Stimulated activated CD4-positive, alpha-beta T cell treated with anti-CD3 and anti-CD28 coated beads, TNF-alpha, amount 100 ng/mL, for 1 hour (primary cell): ENCODE measurements at places on chromosomes 7 and 10.

GRCh38 chr10:94343151-94343550 lies 19.6 kb downstream of the NOC3L start:
- no peak for DNase-seq

- DNase-seq, result peak; percentile 3
Measured at GRCh38 chr7:151992375-151992774, 33.1 kb upstream of the GALNT11 start.

DNA sequence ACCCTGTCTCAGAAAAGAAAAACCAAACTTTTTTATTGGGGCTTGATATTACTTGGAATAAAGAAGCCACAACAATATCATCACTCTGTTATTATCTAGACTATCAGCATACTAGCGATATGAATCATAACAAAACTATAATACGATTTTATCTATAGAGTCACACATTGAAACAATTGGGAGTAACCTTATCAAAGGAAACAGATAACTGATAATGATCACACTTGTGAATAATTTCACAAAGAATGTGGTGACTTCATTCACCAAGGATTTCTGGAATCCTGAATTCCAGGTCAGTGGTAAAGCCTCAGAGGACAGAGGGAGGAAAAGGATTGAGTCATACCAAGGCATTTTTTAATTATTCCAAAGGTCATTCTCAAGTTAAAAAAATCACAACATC lies 32.1 kb upstream of the NMT2 start:
- DNase-seq, result no peak

DNA sequence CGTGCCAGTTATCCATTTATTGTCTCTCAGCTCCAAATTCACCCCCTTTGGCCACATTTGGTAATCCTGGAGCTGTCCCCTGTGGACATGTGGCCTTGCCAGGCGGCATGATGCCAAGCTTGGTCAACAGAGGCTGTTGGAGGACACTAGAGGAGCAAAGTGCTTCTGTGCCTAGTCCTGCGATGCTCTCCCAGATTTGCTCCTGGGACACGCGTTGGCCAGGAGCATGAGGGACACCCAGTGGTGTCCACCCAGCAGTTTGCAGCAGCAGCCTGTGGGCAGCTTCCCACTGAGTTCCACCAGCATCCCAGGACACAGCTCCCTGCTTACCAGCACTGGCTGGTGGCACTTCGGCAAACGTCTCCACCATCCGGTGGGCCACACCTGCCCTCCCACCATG lies 55.5 kb upstream of the STEAP1B start:
- DNase-seq, result no peak

GRCh38 chr7:120254845-120255244 lies 18.1 kb upstream of the KCND2 start:
- no peak for DNase-seq

GRCh38 chr7:7792056-7792455 lies 73.6 kb upstream of the RPA3 start:
- DNase-seq, result no peak

GRCh38 chr7:70631718-70632117 lies 500.2 kb upstream of the GALNT17 start:
- no peak for DNase-seq

DNA sequence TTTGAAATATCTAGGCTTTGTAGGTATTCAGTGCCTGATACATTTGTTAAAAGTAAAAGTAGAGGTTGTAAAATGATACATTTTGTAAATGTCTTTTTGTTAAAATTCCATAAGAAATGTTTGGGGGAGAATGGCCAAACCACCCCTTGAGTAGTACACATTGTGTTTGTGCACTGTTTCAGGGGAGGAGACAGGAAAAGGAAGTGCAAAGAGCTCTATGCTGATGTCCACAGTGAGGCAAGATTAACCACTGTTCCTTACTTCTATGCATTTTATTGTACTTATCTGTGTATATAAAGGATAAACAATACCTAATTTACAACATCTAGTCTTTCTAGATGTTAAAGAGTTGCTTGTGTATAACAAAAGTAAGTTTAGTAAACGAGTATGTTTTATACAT lies 7.4 kb upstream of the CYCS start:
- no peak for DNase-seq

- no peak for DNase-seq
Measured at GRCh38 chr10:86759073-86759672, 2.8 kb downstream of the BMPR1A start.

- DNase-seq, result no peak
Measured at GRCh38 chr10:89710753-89711152, 9.4 kb downstream of the KIF20B start.

- no peak for DNase-seq
Measured at GRCh38 chr7:42457663-42458062, 220.7 kb upstream of the GLI3 start.

DNA sequence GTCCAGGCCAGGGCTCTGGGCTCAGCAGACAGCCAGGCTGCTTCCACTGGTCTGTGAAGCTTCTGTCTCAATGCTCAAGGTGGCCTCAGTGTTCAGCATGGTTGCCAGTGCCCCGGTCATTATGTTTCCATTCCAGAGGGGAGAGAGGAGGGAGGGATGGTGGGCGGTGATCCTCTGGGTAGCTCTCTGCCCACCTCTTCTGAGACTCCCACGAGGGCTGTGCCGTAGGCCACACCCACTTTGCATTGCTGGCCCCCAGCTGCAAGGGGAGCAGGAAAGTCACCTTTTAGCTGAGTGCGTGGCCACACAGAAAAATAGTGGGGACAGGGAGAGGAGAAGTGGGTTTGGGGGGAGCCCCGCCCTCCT lies 42.5 kb downstream of the FOXK1 start:
- no peak for DNase-seq

DNA sequence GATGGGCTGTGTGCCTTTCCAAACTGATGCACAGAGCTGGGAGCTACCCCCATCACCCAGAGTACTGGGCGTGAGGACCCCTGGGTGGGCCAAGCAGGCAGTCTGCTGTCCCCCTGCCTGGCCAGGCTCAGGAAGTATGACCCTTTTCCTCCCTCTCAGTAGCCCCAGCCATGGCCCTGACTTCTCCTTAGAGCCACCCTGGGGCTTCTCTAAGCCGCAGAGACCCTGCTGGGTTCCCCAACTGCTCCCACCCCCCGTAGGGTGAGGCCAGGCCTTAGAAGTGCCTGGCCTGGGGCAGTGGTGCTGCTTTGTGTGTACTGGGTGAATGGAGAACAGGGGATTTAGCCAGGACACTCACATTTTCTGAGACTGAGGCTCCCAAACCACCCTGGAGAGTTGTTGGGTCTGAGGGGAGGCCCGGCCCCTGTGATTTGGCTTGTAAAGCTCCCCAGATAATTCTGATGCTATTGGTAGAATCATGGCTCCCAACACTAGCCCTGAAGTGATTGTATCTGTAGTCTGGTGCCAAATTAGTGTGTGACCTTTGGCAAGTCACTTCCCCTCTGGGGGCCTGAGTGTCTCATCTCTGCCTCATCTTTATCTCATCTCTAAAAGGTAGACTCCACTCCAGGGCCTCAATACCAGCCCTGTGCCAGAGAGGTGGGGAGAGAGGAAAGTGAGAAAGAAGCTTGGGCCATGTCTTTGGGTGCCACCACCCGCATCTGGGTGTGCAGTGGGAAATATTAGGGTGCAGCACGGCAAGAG lies 99.7 kb upstream of the PPIF start:
- DNase-seq, result no peak

GRCh38 chr7:41817386-41817785 lies 114.5 kb upstream of the INHBA start:
- no peak for DNase-seq

DNA sequence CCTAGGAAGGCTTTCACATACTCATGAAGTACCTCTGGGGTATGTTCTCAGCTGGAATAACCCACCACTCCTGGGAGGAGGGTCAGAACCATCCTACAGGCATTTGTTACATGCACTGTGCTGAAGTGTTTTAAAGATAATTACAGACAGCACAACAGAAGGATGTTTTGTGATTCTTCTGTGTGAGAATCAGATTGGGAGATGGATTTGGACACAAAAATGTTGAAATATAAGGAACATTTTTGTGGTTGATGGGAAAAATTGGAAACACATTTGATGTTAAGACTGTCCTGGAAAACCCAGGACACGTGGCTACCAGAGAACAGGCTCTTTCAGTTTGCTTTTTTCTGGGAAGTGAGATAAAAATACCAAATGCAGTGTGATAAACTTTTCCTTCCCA lies 61.4 kb downstream of the BICC1 start:
- DNase-seq, result no peak

GRCh38 chr10:26044141-26044749 lies 110.2 kb downstream of the MYO3A start:
- no peak for DNase-seq

- no peak for DNase-seq
Measured at GRCh38 chr10:72875250-72876055, 18.1 kb upstream of the OIT3 start.

- DNase-seq, result no peak
Measured at GRCh38 chr7:82039621-82040020, 269.8 kb upstream of the HGF start.
